ENCODE measurements at places on chromosomes 3 and 15.
A peak's percentile ranks its signal among the peaks of the same experiment; 100 is the strongest.

GRCh38 chr3:179948740-179949139, 88.0 kb downstream of the PEX5L start:
- no peak for DNase-seq

- DNase-seq = no peak
These were observed 731.0 kb downstream of the ZNF385D start for GRCh38 chr3:21020043-21020442.

- no peak for DNase-seq
These were observed 301.9 kb downstream of the CACNA2D3 start for GRCh38 chr3:54424292-54424691.

- DNase-seq = peak; percentile 12
These were observed 544.7 kb downstream of the MECOM start for GRCh38 chr3:169118666-169119370.

DNA sequence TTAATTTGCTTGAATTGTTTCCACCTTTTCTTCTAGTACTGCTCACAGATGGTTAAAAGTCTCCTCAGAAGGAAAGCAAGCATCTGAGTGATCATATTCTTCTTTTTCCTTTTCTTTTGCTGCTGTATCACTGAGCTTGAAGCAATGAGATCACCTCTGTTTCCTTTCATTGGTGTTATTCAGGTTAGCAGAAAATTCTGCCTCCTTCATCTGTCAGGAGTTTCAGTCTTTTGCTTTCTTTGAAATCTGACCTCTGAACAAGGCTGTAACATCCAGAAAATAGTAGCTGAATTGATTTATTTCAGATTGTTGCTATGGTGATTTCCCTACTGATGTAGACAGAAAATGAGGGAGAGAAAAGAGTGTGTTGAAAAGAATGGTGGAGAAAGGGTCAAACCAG, 343.0 kb downstream of the MFSD1 start:
- no peak for DNase-seq

DNA sequence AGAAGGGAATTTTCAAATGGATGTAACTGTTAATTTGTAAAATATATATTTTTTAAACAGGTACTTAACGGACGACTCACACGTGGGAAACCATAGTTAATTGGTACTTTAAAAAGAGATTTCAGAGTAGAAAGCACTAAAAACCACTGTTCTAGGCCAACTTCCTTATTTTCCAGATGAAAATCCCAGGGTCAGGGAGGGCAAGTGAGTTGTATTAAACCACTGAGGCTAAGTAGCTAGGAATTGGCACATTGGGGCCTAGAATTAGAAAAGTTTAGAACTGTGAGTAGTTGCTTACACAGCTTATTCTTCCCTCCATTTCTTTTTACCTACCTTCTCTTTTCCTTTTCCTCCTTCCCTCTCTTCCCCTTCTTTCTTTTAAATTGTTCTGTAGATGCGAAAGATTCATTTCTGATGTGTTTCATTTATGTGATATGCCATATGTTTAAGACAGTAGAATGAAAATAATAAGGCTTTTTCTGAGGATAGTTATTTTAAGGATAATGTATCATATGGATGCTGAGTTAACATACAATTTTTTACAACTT, 4.1 kb upstream of the UTS2B start:
- no peak for DNase-seq

DNA sequence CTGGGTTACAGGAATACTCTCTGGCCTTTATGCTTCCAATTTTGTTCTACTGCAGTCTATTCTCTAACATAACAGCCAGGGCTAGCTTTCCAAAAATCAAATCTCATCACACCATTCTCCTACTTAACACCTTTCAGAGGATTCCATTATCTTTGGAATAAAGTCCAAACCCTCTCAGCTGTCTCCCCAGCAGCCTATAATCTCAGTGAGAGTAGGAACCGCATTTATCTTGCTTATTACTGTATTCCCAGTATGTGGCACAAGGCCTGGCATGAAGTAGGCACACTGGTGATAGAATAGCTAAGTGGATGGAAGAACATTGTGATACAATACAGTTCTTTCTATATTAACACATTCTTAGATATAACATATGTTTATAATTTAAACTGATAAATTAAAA, 49.0 kb upstream of the MYO5C start:
- DNase-seq = no peak
